ENCODE measurements at places on chromosomes 1 and 21.

DNA sequence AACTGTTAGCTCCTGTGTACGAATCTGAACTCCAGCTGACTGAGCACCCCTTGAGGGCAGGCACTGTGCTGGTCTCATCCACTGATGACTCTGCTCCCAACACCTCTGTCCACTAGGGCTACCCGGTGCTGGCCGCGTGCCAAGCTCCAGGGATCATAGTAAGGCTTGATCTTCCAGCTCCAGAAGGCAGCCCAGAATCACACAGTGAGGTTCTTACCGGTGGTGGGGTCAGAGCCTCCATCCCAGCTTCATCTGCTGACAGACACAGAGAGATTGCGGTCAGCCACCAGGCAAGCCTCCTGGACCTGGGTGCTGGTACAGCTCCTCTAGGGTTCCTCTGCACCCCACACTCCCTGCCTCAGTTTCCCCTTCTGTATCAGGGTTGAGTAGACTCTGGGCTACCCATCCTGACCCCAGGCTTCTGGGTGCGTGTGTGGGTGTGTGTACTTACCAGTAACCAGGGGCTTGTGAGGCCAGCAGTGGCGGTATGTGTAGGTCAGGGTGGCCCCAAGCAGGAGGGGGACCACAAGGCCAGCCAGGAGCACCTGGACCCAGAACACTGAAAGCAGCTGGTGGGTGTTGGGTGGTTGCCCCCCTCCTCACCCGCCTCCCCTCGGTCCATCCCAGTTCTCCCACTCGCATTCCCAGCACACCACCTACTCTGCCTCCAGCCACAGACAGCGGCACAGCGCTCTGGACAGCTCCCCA lies 3.4 kb downstream of the TNFRSF25 start:
- DNase-seq: no peak

GRCh38 chr1:176461576-176461975 lies 1.4 kb upstream of the PAPPA2 start:
- no peak for DNase-seq

DNA sequence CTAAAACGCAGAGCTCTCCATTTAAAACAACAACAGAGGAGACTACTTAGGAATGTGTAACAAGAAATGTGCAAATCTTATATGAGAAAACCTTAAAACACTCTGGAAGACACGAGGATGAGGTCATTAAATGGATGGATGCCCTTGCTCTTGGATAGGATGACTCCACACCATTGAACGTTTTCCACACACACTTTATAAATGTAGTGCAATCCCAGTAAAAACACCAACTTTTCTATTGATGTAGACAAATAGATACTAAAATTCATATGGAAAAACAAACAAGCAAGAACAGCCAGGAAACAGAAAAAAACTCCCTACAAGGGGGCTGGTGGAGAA lies 18.4 kb upstream of the COL6A1 start:
- no peak for DNase-seq

DNA sequence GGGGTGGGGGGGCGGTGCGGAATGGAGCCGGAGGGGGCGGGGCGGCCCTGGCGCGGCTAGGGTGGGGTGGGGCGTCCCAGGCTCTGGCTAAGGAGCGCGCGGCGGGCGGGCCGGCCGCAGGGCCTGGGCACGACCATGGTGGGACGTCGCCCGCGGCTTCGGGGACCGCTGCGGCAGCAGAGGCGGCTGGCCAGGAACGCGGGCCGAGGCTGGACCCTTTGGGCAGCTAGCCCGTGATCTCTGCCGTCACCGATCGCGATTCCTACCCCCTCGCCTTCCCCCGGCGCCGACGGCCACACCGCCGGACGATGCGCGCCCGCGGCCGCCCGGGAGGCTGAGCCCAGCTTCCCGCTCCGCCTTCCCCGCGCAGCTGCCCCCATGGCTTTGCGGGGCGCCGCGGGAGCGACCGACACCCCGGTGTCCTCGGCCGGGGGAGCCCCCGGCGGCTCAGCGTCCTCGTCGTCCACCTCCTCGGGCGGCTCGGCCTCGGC lies at the start of gene MAP3K21:
Gene MAP3K21, plus strand, starts transcription at position 74 of the 491 bp plus-strand sequence. Its CDS starts 305 bp downstream, at position 379.
- DNase-seq: no peak

GRCh38 chr1:26541431-26541815 lies 11.9 kb downstream of the RPS6KA1 start:
- DNase-seq: no peak

DNA sequence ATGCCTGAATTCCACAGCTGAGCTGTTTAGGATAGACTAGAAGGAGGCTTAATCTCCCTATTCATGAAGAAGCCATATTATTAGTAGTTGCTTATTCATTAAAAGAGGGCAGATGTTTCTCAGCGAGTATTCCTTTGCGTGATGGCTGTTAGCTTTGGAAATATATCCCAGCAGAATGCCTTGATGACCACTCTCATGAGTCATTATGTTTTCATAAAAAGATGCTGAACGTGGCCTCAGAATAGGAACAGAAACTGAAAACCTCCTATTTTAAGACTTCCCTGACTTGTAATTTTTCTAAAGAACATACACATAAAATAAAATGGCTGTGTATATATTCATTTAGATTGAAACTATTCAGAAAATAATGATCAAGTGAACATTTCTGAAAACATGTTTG lies 9.6 kb upstream of the PLA2G4A start:
- no peak for DNase-seq

DNA sequence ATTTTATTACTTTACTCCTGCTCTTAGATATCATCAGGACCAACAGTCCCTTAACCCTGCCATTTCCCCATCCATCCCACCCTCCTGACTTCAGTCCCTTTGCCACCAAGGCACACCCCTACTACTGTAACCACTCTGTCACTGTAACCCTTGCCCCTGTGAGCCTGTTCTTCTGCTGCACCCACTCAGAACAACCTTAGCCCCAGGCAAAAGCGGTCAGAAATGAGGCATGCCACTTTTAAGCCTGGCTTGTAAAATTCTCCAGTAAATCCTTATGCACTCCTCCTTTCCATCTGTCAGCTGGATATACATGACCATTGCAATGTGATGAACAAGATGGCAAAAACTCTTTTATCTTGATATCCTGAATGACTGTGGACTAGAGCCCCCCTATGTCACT lies 555.0 kb upstream of the PLXNA2 start:
- no peak for DNase-seq

- no peak for DNase-seq
These were observed 8.8 kb upstream of the CEP85 start for GRCh38 chr1:26225033-26225831.

DNA sequence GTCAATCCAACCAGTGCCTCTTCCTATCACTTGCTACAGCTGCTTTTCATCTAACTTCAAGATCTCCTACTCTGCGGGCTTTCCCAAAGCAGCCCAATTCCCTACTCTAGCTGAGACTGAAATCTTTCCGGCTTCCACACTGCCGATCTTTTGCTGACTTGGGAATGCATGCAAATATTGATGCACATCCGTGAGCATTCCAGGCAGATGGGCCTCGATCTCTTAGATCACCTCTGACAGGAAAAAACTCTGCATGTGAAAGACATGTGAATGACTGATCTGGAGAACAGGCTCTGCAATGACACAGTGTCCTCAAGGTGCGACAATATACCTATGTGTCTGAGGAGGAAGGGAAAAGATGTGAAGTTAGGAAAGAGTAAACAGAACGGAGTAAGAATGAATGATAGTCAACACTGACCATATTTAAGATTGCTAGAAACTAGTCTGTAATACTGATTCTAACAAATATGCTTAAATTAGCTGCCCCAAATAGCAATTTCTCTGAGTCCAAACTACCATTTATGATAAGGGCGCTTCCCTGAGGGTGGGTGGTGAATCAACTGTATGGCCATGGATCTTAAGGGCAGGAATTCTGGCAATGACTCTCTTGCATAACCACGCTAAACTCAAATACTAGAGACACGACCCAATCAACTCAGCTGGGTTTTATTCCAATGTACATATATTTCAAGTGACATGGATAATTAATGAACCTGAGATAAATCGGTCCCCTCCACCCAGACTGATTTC lies 8.4 kb downstream of the TAF5L start:
- DNase-seq: no peak

DNA sequence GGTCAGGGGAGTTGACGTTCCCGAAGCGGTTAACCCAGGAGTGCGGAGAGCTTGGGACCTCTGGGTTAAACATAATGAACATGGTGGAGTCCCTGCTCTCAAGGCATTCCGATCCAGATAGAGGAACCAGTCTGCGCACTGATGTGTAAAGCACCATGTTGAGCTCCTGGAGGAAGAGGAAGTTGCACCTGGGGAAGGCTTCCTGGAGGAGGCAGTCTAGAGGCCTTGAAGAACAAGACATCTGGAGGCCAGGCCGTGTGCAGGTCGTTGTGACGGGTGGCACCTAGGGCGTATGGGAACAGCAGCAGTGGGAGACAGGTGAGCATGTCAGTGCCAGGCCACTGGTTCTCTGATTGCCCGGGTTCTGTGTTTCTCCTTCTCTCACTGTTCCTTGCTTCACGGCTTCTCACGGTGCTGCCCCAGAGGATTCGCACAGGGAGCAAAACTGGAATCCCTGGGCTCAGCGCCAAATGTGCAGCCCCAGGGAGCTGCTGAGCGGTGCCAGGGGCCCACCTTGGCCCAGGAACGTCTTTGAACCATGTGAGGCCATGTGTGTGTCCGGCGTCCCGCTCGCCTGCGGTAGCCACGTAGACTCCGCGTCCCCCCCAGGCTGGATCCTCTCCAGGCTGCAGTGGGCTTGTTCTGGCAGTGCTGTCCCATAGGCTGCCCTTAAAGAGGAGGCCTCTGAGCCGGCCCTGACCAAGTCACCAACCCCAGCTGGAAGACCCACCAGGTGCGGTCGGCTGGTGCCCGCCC lies 122.9 kb upstream of the GALNT2 start:
- no peak for DNase-seq

GRCh38 chr21:33968995-33969348 lies 53.4 kb upstream of the ATP5PO start:
- DNase-seq: no peak

Data from NCI-H2171 treated with DMSO at 0.1 percent for 48 hours (cell line).